Left kidney (tissue), 8 donors: ENCODE measurements at places on chromosomes 5 and 9. TPM values are rescaled to one million over a fixed set of nuclear protein-coding genes. Genes with fewer than 3 reads are reported as not detected.

- no peak for DNase-seq
These were observed 388.2 kb downstream of the FAM170A start for GRCh38 chr5:120017513-120017912.

- DNase-seq, result no peak
These were observed 21.9 kb upstream of the DTWD2 start for GRCh38 chr5:119010206-119010605.

DNA sequence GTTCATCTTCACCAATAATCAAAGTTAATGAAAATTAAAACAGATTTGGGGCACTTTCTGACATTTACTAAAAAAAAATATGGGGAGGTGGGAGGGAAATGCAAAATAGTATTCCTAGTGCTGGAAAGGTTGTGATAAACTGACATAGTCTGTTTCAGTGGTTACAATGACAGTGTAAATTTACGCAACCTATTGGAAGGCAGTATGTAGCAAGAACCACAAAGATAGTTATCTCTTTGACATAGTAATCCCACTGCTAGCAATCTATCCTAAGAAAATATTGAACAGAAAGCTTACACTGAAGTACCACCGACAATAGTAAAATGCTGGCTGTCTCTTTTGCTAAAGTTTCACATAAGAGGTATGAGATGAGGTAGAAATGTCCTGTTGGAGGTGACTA, 15.1 kb upstream of the EPB41L4B start:
- DNase-seq, result no peak

Gene DNM1
- 231 TPM for polyA plus RNA-seq

DNA sequence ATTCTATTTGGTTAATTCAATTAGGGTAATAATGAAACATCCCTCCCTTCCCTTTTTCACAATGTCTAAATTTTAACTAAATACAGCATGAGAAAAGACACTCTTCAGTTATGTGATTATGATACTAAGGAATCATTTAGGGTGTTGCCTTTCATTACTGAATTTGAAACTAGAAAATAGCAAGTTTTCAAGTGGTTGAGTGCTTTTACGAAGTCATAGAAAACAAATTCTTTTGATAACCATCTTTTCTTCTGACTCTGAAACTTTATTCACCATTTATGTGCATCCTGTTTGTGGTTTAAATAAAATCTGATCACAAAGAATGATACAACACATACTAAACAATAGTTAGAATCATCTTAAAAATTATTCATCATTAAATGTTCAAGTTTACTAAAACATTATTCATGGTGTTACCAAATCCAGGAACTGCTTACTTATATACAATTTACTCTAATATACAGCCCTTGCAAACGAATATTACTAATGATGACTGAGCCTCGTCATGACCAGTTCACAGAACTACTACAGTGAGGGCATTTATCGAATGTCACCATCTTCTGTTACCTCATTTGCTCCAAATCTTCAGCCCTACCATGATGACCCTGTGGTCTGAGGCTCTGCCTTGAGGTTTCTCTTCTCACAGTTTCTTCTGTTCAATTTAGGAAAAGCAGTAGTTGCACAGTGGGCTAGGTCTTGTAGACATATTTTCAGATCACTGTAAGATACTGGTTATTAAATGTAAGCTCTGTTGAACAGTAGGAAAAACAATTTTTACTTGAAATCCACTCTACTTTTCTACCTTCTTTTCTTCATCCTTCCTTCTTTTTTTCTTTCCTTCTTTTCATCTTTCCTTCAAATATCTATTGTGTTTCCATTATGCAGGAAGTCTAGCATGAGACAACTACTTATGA, 18.3 kb upstream of the IL9 start:
- DNase-seq, result no peak

DNA sequence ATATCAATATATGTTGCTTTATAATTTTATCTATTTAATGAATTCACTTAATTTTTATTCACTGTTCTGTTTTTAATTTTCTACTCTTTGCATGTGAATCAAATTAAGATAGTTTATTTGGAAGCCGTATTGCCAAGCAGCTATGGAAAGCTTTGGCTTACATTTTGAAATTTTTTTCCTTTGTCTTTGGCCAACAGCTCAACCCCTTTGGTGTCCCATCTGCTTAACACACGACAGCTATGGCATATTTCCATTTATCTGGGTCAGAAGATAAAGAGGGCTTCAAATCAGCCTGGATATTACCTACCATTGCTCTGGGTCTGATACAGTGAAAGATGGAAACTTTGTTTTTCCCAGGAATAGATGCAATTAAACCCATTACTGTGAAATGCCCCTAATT, 201.0 kb downstream of the WDR70 start:
- no peak for DNase-seq

DNA sequence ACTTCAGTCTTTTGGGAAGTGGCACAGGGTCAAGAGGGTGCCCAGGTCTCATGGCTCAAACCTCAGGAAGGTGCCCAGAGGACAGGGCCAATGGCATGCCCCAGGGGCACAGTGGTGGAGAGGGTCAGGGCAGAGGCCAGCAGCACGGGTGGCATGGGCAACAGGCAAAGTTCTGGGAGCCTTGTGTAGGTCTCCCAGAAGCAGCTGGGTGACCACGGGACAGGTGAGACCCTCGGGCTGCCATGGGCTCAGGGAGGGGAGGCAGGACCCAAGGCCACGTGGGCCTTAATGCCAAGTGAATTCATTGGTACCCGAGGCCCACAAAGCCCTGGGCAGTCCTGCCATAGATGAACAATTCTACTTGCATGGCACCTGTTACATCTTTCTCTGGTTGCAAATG, 72.4 kb upstream of the ADAMTS2 start:
- no peak for DNase-seq

DNA sequence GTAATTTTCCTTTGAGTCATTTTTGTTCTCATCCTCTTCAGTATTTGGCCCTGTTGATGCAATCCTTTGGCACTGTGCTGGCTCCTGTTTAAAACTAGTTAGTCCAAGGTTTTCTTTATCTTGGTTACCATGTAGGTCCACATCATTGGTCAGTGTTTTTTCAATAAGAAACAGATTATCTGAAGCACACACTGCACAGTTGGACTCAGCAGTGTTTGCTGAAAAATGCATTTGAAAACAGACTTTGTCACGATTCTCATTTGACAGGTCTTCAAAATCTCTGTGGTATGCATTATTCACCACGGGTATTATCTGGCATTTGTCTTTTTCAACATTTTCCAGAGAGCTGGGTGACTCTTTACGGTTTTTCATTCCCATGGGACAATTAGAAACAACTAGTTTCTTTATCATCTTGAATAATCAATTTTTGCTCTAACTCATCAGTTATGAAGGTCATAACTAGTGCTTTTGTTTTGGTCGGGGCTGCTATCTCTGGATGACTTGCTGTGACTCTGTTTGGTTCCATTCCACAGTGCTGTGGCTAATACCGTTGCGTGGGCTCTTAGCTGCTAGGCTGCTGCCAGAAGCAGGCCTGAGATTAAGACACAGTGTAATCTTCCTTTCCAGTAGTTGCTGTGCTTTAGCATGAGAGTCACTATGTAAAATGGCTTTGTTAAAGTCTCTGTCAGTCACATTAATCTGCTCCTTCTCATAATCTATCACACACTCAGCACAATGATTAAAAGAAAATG, 36.2 kb downstream of the NUDT12 start:
- no peak for DNase-seq
